ENCODE measurements at places on chromosomes 11 and 22.

DNA sequence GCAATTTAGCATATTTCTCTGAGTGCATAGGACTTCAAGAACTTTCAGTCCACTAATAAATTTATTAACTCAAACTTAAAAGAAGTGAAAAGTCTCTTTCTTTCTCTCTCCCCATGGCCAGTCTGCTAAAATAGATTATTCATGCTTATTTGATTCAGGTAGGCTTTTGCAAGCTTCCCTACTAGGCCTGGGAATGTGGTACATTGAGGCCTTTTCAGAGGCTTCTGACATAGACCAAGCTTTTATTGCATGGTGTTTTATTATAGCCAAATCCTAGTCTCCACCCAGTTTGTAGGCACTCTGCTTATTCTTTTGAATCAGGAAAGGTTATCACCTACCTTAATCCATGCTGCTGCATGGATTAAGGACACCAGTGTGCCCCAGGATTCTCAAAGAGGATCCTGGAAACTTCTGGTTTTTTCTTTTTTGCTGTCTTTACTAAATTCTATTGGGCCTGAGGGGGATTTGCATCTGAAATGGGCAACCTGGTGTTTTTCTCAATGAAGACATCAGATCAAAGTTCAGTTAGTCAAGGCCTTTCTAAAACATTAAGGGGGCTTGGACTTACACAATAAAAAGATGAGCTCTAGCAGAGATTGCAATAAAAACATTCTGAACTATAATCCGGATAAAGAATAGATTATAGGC lies 92.2 kb downstream of the ELP4 start:
- no peak for DNase-seq

DNA sequence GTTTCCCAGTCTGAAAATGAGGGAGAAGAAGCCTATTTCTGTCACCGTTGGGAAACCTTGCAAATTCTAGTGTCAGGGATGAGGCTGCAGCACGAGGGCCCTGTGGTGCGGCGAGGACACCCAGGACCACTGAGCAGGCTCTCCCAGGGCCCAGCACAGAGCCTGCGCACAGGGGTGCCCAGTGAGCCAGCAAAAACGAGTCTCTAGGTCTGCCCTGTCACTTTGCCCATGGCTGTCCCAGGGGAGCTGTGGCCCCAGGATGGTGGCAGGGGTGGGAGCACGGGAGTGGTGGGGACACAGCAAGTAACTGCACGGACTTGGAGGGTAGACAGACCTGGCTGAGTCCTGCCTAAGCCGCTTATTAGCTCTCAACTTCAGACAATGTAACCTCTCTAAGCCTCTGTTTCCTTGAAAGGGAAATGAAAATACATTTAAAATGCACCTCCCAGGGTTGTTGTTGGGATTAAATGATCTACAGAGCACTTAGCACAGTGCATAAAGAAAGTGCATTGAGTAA lies 44.2 kb downstream of the DSCAML1 start:
- DNase-seq, result no peak

- no peak for DNase-seq
Measured at GRCh38 chr11:76916712-76917111, 56.0 kb downstream of the ACER3 start.

DNA sequence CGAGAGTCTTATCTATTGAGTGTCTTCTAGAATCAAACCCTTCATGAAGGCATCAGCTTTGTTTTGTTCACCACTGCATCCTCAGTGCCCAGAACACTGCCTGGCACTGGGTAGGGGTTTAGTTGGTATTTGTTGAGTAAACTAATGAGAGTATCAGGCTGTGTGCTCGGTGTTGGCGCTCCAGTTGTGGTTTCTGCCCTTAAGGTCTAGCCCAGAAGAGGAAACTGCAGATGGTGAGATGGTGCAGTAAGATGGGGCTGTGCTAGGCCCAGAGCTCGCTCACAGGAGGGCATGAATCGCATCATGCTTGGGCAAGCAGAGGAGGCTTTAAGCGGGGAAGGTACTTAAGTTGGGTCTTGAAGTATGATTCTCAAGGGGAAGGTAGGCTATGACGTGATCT lies 97.2 kb downstream of the FBXO7 start:
- DNase-seq, result no peak

GRCh38 chr11:120702656-120703055 lies 191.1 kb downstream of the GRIK4 start:
- DNase-seq, result no peak

DNA sequence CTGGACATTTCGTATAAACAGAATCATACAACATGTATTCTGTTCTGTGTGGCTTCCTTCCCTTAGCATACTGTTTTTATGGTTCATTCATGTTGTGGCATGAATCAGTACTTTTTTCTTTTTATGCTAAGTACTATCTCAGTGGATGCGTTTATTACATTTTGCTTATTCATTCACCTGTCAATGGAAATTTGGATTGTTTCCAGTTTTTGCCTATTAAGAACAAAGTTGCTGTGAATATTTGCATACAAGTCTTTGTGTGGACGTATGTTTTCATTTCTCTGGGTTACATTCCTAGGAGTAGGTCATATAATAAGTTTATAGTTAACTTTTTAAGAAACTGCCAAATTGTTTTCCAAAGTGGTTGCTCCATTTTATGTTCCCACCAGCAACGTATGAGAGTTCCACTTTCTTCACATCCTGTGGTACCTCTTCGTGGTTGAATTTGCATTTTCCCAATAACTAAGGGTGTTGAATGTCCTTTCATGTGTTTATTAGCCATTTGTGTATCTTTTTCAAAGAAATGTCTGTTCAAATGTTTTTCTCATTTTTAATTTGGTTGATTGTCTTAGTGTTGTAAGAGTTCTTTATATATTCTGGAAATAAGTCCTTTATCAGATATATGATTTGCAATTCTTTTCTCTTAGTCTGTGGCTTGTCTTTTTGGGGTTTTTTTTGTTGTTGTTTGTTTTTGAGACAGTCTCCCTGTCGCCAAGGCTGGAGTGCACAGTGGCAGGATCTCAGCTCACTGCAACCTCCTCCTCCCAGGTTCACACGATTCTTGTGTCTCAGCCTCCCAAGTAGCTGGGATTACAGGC lies 46.0 kb upstream of the MICAL2 start:
- DNase-seq, result no peak

- no peak for DNase-seq
Measured at GRCh38 chr11:106262852-106263251, 185.4 kb downstream of the AASDHPPT start.

GRCh38 chr22:44288913-44289312 lies 23.8 kb downstream of the SHISAL1 start:
- DNase-seq, result no peak
